ENCODE measurements at places on chromosomes 13 and 19. TPM values are rescaled to one million over a fixed set of nuclear protein-coding genes. Genes with fewer than 3 reads are reported as not detected.
A peak's percentile ranks its signal among the peaks of the same experiment; 100 is the strongest.

Gene ZNF208
- not detected for total RNA-seq

Gene LGALS4
- total RNA-seq, result 0.51 TPM

Gene ALOX5AP
- total RNA-seq, result not detected

Gene MISP
- total RNA-seq, result 130 TPM

Gene NLRP9
- total RNA-seq, result not detected

Gene COMP
- total RNA-seq, result not detected

Gene ZSCAN5A
- total RNA-seq, result 17.2 TPM

Gene KLF5
- total RNA-seq, result 53.7 TPM

DNA sequence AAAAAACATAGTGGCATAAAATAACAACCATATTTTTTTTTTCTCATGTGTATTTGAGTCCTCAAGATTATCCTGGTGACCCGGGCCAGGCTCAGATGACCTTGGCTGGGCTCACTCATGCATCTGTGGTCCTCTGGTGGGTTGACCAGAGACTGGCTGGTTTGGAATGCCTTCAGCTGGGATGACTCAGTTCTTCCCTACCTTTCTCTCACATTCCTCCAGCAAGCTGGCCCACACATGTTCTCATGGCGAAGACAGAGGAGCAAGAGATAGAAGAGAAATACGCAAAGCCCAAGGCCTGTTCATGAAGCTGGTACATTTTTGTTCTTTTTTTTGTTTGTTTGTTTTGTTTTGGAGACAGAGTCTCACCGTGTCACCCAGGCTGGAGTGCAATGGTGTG, 14.3 kb upstream of the ZNF541 start:
- H3K27ac ChIP-seq, result no peak overlapping the region
- no peak overlapping the region for H3K4me3 ChIP-seq
- no peaks in the 10 kb centered on the region for H3K4me1 ChIP-seq
- DNase-seq, result no peak
- no peaks in the 10 kb centered on the region for H3K36me3 ChIP-seq

DNA sequence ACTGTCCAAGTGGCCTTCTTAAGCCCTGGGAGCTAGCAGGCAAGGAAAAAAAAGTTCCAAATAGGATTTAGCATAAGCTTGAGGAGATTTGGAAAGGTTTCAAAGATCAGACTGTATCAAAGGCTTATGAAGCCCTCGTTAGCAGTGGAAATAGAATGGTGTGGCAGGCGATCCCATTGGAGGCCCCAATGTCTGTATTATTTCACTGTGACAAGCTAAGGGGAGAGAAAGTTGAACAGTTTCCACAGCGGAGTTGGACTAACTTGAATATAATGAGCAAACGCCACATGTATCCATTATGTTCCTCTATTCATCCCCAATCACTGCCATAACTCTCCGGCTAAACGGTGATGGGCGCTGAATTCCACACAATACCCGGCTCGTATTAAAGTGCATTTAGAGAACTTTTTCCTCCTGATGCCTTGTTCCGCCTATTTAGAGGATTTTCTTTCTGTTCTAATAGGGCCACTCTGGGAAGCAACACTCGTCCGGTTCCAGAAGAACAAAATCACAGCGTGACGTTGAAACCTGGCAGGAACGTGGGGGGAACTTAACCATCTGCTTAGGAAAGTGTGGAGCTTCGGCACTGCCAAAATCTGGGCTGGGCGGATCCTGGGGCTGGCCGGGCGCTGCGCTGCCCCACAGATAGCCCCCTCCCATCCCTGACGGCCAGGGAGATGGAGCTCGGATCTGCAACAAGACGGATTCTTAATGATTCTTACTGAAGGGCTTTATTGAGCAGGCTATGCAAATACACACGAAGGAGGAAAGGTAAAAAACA, 1.0 kb upstream of the PCDH8 start:
- H3K27me3 ChIP-seq, result peaks cover 7% of the 10 kb centered on the region
- no peaks in the 10 kb centered on the region for H3K4me1 ChIP-seq
- DNase-seq, result no peak
- no peak overlapping the region for H3K27ac ChIP-seq

GRCh38 chr13:91644806-91645205, 246.4 kb downstream of the GPC5 start:
- no peak for DNase-seq
- no peak overlapping the region for H3K4me3 ChIP-seq
- no peak overlapping the region for H3K27ac ChIP-seq
- H3K36me3 ChIP-seq, result no peaks in the 10 kb centered on the region

- H3K36me3 ChIP-seq, result no peaks in the 10 kb centered on the region
- no peaks in the 10 kb centered on the region for H3K27me3 ChIP-seq
- H3K4me1 ChIP-seq, result peaks cover 15% of the 10 kb centered on the region
- DNase-seq, result no peak
- H3K4me3 ChIP-seq, result no peak overlapping the region
- H3K27ac ChIP-seq, result no peak overlapping the region
Measured at GRCh38 chr13:33183431-33184111, 102.0 kb downstream of the STARD13 start.

DNA sequence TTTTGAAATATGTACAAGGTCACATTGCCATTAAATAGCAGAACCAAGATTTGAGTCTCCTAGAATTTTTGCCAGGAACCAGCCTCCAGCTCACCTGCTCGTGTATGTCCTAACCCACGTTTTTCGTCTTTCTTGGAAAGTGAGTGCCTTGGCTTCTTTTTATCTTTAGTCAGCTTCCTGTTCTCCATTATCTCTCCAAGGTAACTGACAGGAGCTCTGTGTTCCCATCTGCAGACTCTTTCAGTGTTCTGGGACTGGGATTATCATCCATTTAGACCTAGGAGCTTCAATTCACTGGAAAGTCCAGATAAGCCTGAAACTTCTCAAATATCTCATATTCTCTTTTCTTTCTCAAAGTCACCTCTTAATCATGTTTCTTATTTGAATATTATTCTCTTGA, 193.7 kb downstream of the ZIC5 start:
- no peaks in the 10 kb centered on the region for H3K4me1 ChIP-seq
- DNase-seq, result no peak
- no peak overlapping the region for H3K4me3 ChIP-seq
- no peaks in the 10 kb centered on the region for H3K27me3 ChIP-seq
- no peak overlapping the region for H3K27ac ChIP-seq

GRCh38 chr19:30896554-30896953, 452.7 kb downstream of the TSHZ3 start:
- H3K27ac ChIP-seq, result no peak overlapping the region
- H3K36me3 ChIP-seq, result no peaks in the 10 kb centered on the region
- H3K4me3 ChIP-seq, result no peak overlapping the region
- H3K4me1 ChIP-seq, result no peaks in the 10 kb centered on the region

GRCh38 chr19:42325896-42326771, 699 bp downstream of the MEGF8 start:
- DNase-seq, result no peak
- H3K27me3 ChIP-seq, result no peaks in the 10 kb centered on the region
- H3K27ac ChIP-seq, result 0 out of 2 replicates have a peak overlapping the region, but pooled peaks have one; percentile 13
- peak overlapping the region; percentile 99 for H3K4me3 ChIP-seq
- H3K4me1 ChIP-seq, result peaks cover 8% of the 10 kb centered on the region

GRCh38 chr13:41603917-41604316, 146.6 kb downstream of the RGCC start:
- no peak overlapping the region for H3K27ac ChIP-seq
- no peak overlapping the region for H3K4me3 ChIP-seq
- DNase-seq, result peak; percentile 92

GRCh38 chr19:54938906-54939305, 8.4 kb downstream of the NLRP7 start:
- H3K4me1 ChIP-seq, result no peaks in the 10 kb centered on the region
- H3K36me3 ChIP-seq, result no peaks in the 10 kb centered on the region
- no peak overlapping the region for H3K4me3 ChIP-seq
- peaks cover 71% of the 10 kb centered on the region for H3K27me3 ChIP-seq
- no peak overlapping the region for H3K27ac ChIP-seq

DNA sequence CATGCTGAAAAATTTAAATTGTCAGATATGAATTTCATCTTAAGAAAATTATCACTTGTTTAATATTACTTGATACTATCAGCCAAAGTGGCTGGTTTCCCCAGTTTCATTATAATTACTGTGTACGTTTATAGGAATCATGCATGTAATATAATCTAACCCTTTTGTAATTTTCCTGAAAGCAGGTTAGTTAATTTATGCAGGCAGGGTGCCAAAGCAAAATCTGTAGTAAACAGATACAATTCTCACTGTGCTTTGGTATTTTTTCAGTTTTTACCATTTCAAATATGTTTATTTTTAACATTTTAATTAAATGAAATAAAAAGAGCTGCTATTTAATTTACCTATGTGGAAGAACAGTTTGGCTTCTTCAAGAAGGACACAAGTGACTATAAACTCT, 1227.5 kb upstream of the MIR17HG start:
- DNase-seq, result no peak
- no peaks in the 10 kb centered on the region for H3K36me3 ChIP-seq
- no peaks in the 10 kb centered on the region for H3K27me3 ChIP-seq

DNA sequence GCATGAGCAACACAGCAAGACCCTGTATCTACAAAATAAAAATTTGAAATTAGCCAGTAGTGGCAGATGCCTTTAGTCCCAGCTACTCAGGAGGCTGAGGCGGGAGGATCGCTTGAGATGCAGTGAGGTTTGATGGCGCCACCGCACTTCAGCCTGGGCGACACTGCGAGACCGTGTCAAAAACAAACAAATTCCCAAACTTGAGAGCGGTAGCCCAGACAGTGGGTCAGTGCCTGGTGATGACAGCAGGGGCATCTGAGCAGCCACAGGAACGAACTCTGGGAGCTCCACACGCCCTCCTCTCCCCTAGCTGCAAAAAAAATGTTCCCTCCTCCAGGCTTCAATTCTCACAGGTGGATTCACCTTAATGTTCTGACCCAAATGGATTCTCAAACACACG, 14.1 kb downstream of the ZNF490 start:
- no peak overlapping the region for H3K27ac ChIP-seq
- H3K27me3 ChIP-seq, result no peaks in the 10 kb centered on the region
- DNase-seq, result no peak
- H3K36me3 ChIP-seq, result peaks cover 13% of the 10 kb centered on the region
- no peak overlapping the region for H3K4me3 ChIP-seq

DNA sequence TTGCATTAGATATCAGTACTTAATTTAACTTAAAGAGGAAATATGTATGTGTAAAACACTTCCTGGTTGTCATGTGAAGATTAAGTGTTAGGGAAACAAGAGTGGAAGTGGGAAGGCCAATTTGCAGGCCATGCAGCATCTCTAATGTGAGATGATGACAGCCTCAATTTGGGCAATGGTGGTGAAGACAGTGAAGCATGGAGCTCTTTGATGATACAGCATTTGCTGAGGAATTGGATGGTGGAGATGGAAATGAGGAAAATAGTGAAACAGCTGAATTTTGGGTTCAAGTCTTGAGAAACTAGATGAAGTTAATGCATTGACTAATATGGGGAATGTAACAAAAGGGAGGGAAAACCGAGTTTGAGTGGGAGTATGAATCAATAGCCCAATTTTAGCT, 231.7 kb upstream of the MIR17HG start:
- H3K36me3 ChIP-seq, result no peaks in the 10 kb centered on the region
- DNase-seq, result no peak
- no peak overlapping the region for H3K4me3 ChIP-seq

DNA sequence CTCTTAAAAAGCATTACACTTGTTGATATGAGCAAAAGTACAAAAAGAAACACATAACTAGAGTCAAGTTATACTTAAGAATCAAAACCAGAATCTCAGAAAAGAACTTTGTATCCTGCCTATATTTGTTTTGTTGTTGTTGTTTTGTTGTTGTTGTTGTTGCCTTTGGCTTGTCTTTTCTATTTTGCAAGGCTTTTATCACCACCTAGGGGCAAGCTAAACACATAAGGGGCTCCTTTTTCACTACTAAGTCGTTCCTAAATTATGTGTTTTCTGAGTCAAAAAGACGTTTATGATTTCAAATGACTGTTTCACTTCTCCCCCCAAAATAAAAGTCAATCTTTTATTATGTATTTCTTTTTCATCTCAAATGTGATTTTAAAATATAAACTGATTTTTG, 250.2 kb downstream of the RBM26 start:
- H3K36me3 ChIP-seq, result no peaks in the 10 kb centered on the region
- H3K4me3 ChIP-seq, result no peak overlapping the region
- no peak overlapping the region for H3K27ac ChIP-seq

DNA sequence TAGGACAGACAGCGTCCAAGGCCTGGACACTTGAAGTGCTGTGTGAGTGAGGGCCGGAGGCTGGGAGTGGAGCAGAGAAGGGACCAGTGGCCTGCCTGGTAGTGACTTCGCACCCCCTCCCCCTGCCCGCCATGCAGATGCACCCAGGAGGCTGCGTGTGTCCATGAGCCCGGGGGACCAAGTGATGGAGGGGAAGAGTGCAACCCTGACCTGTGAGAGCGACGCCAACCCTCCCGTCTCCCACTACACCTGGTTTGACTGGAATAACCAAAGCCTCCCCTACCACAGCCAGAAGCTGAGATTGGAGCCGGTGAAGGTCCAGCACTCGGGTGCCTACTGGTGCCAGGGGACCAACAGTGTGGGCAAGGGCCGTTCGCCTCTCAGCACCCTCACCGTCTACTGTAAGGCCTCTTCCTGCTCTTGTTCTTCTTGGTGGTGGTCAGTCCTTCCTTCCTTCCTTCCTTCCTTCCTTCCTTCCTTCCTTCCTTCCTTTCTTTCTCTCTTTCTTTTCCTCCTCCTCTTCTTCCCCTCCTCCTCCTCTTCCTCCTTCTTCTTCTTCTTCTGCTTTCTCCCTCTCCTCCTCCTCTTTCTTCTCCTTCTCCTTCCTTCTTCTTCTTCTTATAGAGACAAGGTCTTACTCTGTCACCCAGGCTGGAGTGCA, 6.0 kb upstream of the FFAR1 start:
- no peak overlapping the region for H3K4me3 ChIP-seq
- H3K27me3 ChIP-seq, result peaks cover 12% of the 10 kb centered on the region
- no peaks in the 10 kb centered on the region for H3K4me1 ChIP-seq
- H3K36me3 ChIP-seq, result no peaks in the 10 kb centered on the region
- DNase-seq, result no peak
- no peak overlapping the region for H3K27ac ChIP-seq

GRCh38 chr19:34786236-34786635, 13.2 kb upstream of the ZNF599 start:
- H3K27ac ChIP-seq, result no peak overlapping the region
- H3K4me1 ChIP-seq, result no peaks in the 10 kb centered on the region
- H3K4me3 ChIP-seq, result no peak overlapping the region
- no peak for DNase-seq
- H3K27me3 ChIP-seq, result no peaks in the 10 kb centered on the region
- H3K36me3 ChIP-seq, result no peaks in the 10 kb centered on the region
